Effector memory CD4-positive, alpha-beta T cell (primary cell): ENCODE measurements at places on chromosomes 1 and 21.

GRCh38 chr1:47783638-47784496, 213.3 kb downstream of the TRABD2B start:
- no peak for DNase-seq

DNA sequence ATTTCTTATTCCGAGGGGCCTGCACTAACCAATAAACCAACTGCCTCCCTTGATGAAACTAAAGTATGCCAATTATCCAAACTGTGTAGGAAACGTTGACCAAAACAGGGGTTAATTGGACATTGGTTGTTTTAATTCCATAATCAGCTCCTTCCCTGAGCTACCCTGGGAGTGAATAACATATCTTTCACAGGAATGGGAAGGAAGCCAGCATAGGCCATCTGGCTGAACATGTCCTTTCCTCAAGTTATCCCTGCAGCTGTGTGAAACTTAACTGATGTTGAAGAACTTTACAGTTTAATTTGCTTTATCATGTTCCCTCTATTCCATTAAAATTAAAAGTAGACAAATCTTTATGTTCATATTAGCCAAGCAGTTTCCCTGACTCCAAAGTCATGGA, 75.4 kb downstream of the NRIP1 start:
- DNase-seq, result no peak

DNA sequence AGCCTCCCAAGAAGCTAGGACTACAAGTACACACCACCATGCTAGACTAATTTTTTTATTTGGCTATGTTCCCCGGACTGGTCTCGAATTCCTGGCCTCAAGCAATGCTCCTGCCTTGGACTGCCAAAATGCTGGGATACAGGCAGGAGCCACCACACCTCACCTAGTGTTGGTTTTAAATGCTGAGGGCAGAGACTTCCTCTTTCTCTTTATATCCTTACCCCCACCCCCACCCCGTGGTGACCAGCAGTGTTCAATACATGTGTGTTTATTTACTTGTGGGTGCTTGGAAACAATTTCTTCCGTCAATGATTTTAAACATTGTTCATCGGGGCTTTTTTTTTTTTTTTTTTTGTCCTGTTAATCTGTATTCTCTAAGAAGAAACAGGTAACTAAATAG, 158.9 kb downstream of the ZBTB18 start:
- no peak for DNase-seq

GRCh38 chr1:222010306-222010705, 268.4 kb upstream of the DUSP10 start:
- DNase-seq, result no peak

DNA sequence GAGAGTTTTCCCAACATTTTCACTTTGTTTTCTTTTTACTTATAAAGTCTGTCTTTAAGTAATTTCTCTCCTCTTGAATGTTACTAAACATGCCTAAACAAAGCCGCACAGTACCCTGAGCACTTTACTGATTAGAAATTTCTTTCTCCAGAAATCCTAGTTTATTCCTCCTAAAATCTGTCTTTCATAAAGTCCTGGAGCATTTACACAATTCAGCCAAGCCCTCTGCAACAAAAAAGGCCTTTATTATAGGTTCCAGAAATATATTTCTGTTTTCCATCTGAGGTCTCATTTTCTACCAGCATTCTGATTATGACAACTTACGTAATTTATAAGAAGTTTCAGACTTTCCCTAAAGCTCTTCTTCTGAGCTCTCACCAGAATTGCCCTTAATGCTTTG, 549.5 kb upstream of the OLFM3 start:
- DNase-seq, result no peak

- DNase-seq, result no peak
Observed at GRCh38 chr1:36884801-36885200, 149.5 kb downstream of the GRIK3 start.

GRCh38 chr1:30321996-30322858, 401.2 kb downstream of the MATN1 start:
- no peak for DNase-seq
